ENCODE measurements at places on chromosomes 16 and 17.

GRCh38 chr17:38568845-38569510, 36.8 kb downstream of the SRCIN1 start:
- H3K27me3 ChIP-seq: peaks cover 54% of the 10 kb centered on the region

GRCh38 chr17:67050471-67051154, 6.3 kb downstream of the CACNG1 start:
- H3K36me3 ChIP-seq: peaks cover 3% of the 10 kb centered on the region
- H3K27me3 ChIP-seq: peaks cover 1% of the 10 kb centered on the region
- H3K4me3 ChIP-seq: no peak overlapping the region
- H3K27ac ChIP-seq: no peak overlapping the region
- DNase-seq: no peak
- no peaks in the 10 kb centered on the region for H3K4me1 ChIP-seq

- H3K4me3 ChIP-seq: no peak overlapping the region
- H3K4me1 ChIP-seq: peaks cover 2% of the 10 kb centered on the region
- H3K36me3 ChIP-seq: peaks cover 2% of the 10 kb centered on the region
- DNase-seq: no peak
- H3K27ac ChIP-seq: no peak overlapping the region
Measured at GRCh38 chr17:66779237-66779606, 55.7 kb upstream of the CACNG5 start.

GRCh38 chr17:47665655-47666054, 15.9 kb downstream of the KPNB1 start:
- H3K4me3 ChIP-seq: no peak overlapping the region
- no peaks in the 10 kb centered on the region for H3K27me3 ChIP-seq
- H3K4me1 ChIP-seq: peaks cover 16% of the 10 kb centered on the region
- DNase-seq: no peak
- H3K27ac ChIP-seq: no peak overlapping the region

GRCh38 chr16:50762241-50762640, 20.4 kb downstream of the CYLD start:
- H3K36me3 ChIP-seq: peaks cover 58% of the 10 kb centered on the region
- H3K4me1 ChIP-seq: peaks cover 48% of the 10 kb centered on the region
- no peaks in the 10 kb centered on the region for H3K27me3 ChIP-seq
- no peak overlapping the region for H3K27ac ChIP-seq

DNA sequence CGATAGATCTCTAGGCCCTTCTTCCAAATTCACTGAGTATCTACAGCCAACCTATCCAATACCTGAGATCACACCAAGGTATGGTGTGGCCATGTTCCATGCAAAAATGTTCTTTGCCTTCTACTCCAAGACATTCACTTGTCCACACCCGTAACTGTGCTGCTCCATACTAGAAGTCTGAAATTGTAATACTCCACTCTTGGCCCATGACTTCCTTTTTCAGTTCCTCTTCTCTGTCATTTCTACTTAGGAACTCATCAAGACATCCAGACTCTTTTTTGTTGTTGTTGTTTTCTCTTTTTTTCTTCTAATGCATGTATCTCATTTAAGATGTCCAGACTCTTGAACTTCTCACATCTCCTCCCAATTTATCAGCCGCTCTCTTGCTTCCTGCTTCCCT, 42.5 kb upstream of the KSR1 start:
- H3K4me1 ChIP-seq: no peaks in the 10 kb centered on the region
- DNase-seq: no peak
- no peak overlapping the region for H3K4me3 ChIP-seq

- H3K4me3 ChIP-seq: no peak within 1 kb of the TSS
- peaks cover 9% of the 10 kb centered on the region for H3K36me3 ChIP-seq
- peaks cover 2% of the 10 kb centered on the region for H3K27me3 ChIP-seq
- H3K4me1 ChIP-seq: peaks cover 2% of the 10 kb centered on the region
- H3K27ac ChIP-seq: no peak within 1 kb of the TSS
Measured at GRCh38 chr17:40015005-40015997, at the start of gene CSF3. TSS of gene CSF3 (plus strand) at chr17:40015440. CDS start at chr17:40015475, 35 bp downstream.

GRCh38 chr17:41814195-41814594, 1.4 kb downstream of the FKBP10 start:
- peaks cover 13% of the 10 kb centered on the region for H3K27me3 ChIP-seq
- no peak for DNase-seq
- peaks cover 18% of the 10 kb centered on the region for H3K4me1 ChIP-seq

- H3K27ac ChIP-seq: no peak overlapping the region
- H3K4me3 ChIP-seq: no peak overlapping the region
Measured at GRCh38 chr17:12856416-12856815, 67.1 kb downstream of the ARHGAP44 start.

GRCh38 chr17:51653878-51654277, 393.5 kb downstream of the UTP18 start:
- H3K27ac ChIP-seq: no peak overlapping the region
- no peaks in the 10 kb centered on the region for H3K4me1 ChIP-seq
- H3K36me3 ChIP-seq: no peaks in the 10 kb centered on the region
- no peak overlapping the region for H3K4me3 ChIP-seq

- H3K36me3 ChIP-seq: no peaks in the 10 kb centered on the region
- DNase-seq: no peak
- H3K4me3 ChIP-seq: no peak overlapping the region
- H3K4me1 ChIP-seq: no peaks in the 10 kb centered on the region
Measured at GRCh38 chr17:66339561-66339960, 37.1 kb downstream of the PRKCA start.

DNA sequence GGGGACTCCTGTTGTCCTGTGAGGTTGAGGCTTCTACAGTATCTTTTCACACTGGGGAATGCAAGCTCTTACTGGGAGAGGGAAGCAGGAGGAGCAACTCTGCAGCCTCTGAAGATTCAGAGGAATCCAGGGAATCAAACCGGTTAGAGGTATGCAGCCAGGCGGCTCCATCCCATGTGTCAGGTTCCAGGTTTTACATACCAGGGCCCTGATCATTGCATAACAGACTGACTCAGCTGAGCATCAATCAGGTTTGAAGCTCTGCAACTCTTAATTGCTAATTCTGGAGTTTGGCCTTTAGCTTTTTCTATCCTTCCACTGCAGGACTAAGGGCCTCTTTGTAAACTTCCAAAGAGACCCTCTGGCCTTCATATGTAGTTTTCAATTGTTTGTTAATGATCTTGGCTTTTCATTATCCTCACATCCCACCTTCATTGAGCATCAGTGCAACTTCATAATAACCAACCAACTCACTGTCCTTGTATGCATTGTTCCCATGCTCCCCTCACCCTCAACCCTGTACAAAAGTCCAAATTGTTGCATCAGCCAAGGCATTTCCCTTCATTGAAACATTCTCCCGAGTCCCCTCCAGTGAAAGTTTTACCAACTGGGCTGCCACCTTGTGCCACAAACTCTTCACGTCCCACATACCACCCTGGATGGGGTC, 59.7 kb upstream of the DHX40 start:
- H3K27ac ChIP-seq: no peak overlapping the region
- peaks cover 9% of the 10 kb centered on the region for H3K27me3 ChIP-seq
- H3K4me3 ChIP-seq: no peak overlapping the region
- no peak for DNase-seq
- H3K36me3 ChIP-seq: no peaks in the 10 kb centered on the region

Data from memory B cell (primary cell).